Stimulated activated CD8-positive, alpha-beta memory T cell treated with anti-CD3 and anti-CD28 coated beads, Interleukin-4, amount 100 ng/mL, for 1 hour (primary cell): ENCODE measurements at places on chromosomes 11 and 22.

DNA sequence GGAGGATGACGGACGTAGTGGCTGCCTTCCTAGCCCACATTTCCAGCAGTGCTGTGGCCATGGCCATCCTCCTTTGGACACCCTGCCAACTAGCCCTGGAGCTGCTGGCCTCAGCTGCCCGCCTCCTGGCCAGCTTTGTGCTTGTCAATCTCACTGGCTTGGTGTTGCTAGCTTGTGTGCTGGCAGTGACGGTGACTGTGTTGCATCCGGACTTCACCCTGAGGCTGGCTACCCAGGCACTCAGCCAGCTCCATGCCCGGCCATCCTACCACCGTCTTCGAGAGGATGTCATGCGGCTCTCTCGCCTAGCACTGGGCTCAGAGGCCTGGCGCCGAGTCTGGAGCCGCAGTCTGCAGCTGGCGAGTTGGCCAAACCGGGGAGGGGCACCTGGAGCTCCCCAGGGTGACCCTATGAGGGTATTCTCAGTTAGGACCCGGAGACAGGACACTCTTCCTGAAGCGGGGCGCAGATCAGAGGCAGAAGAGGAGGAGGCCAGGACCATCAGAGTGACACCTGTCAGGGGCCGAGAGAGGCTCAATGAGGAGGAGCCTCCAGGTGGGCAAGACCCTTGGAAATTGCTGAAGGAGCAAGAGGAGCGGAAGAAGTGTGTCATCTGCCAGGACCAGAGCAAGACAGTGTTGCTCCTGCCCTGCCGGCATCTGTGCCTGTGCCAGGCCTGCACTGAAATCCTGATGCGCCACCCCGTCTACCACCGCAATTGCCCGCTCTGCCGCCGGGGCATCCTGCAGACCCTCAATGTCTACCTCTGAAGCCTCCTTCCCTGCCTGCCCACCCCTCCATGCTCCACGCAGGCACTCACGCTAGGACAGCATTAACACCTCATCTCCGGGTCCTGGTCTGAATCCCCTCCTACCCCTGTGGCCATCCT lies 1.6 kb downstream of the RNF26 start:
- no peak for DNase-seq

- DNase-seq, result no peak
Measured at GRCh38 chr22:31081963-31082605, 966 bp downstream of the SMTN start.

DNA sequence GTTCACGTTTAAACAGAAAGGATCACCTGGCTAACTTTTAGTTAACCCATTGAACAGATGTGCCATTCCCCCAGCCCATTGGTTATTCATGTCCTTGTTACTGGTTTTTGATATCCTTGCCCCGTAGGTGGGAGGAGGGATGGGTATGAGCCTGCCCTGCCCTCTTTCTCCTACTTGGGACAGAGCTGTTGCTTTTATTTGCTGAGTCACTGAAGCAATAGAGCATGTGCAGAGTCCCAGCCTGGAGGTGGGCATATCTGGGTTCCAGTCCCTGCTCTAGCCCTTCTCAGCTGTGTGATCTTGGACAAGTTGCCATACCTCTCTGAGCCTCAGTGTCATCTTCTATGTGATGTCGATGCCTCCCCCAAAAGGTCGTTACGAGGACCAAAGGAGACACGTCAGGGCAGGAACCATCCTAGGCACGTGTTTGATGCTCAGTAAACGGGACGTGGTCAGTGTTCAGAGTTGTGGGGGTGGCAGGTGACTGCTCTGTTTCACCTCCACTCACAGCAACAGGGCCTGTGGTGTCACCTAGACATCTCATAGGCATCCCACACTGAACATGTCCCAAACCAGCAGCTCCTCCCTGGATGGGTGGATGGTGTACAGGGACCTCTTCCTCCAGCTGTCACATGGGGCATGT lies 61.0 kb downstream of the BMAL1 start:
- no peak for DNase-seq

DNA sequence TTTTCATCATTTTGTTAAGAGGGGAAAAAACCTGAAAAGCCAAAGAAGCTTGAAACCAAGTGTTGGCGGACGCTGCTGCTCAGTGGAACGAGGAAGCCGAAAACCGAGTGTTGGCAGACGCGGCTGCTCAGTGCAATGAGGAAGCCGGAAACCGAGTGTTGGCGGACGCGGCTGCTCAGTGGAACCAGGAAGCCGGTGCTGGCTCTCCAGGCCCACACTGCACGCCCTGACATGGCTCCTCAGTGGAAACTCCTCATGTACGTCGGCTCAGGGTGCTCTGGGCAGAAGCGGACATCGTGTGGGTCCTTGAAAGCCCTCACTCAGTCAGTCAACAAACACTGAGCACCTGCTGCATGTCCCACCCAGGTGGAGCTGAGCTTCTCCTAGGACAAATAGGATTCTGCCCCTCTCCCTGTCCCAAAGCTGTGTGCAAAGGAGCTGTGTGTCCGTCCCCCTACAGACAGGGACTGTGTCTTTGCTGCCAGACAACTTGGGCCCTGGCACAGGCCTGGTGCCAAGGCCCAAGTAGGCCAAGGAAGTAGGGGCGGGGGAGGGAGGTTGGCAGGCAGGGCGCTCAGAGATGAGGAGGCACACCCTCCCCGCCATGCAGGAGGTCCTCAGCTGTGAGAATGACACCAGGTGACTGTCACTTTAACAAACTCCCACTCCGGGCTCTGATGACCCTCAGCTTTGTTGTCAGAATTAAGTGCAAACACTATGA lies 37.3 kb downstream of the PHF21B start:
- DNase-seq, result no peak
